ENCODE measurements at places on chromosomes 16 and 17.

DNA sequence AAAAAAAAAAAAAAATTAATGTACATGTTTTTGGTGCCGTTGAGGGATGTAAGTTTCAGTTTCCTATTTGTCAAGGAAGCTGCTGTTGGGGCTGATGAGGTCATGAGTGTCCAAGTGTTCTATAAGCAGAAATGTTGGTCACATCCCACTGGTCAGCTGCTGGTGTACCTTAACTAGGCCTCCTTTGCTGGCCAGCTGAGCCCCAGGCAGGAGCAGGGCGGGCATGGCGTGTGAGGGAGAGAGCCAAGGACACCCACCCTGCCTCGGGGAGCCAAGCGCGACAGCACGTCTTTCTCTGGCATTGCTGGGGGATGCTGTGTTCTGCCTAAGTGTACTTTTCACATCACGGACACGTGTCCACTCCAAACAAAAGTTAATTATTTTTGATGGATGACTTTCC is 108.1 kb upstream of the CDC42EP4 start:
- DNase-seq: no peak

GRCh38 chr16:89828870-89829629 is 775 bp downstream of the SPIRE2 start:
- no peak for DNase-seq

GRCh38 chr17:77645072-77646045 is 313.1 kb upstream of the TNRC6C start:
- DNase-seq: no peak

GRCh38 chr17:20930081-20930760 is 112.6 kb downstream of the USP22 start:
- no peak for DNase-seq

DNA sequence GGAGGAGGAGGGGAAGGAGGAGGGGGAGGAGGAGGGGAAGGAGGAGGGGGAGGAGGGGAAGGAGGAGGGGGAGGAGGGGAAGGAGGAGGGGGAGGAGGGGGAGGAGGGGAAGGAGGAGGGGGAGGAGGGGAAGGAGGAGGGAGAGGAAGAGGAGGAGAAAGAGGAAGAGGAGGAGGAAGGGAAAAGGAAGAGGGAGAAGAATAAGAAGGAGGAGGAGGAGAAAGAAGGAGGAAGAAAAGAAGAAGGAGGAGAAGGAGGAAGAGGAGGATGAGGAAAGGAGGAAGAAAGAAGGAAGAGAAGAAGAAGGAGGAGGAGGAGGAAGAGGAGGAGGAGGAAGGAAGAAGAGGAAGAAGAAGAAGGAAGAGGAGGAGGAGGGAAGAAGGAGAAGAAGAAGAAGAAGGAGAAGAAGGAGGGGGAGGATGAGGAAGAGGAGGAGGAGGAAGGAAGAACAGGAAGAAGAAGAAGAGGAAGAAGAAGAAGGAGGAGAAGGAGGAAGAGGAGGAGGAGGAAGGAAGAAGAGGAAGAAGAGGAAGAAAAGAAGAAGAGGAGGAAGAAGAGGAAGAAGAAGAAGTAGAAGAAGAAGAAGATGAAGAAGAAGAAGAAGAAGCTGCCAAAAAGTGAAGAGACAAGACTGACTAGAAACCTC is 103.8 kb downstream of the C16orf78 start:
- no peak for DNase-seq

DNA sequence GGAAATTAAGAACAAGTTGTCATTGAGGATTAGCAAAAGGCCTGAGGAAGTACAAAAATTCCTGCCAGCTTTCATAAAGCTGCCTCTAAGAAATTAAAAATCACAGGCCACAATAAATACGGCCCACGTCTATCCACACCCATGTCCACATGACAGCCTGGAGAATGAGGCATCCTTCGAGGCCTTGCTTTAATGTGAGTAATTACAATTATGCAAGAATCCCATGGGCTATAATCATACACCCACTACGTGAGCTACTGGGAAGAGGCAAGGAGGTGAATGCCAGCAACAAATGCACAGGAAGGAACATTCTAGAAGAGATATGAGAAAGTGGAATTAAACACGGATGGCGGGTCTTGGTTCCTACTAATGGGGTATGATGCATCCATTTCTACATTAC is 65.4 kb upstream of the ZFHX3 start:
- DNase-seq: no peak

- no peak for DNase-seq
Measured at GRCh38 chr17:59373882-59374495, 42.5 kb downstream of the YPEL2 start.

DNA sequence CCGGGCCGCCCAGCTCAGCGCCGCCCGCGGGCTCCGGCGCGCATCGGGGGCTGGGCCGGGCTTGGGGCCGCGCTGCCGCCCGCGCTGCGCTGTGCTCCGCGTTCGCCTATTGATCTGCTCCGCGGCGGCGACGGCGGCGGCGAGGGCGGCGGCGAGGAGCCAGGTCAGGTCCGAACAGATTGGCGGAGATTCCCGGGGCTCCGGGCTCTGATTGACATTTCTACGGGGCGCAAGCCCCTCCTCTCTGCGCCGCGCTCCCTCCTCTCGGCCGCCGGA is 559 bp downstream of the IRX3 start:
- no peak for DNase-seq

- peak; percentile 97 for DNase-seq
Measured at GRCh38 chr17:43839670-43840108, 6.7 kb upstream of the MPP3 start.

GRCh38 chr17:75319904-75320691 is 30.9 kb upstream of the SLC25A19 start:
- no peak for DNase-seq

- DNase-seq: no peak
Measured at GRCh38 chr17:51238255-51238887, 21.5 kb downstream of the MBTD1 start.

GRCh38 chr16:4556112-4556511 is at the start of gene C16orf96:
Gene C16orf96 (plus strand): TSS chr16:4556340. CDS start chr16:4556490, 150 bp downstream.
- no peak for DNase-seq

GRCh38 chr16:19400711-19401110 is 17.0 kb upstream of the TMC5 start:
- DNase-seq: no peak

- DNase-seq: no peak
Measured at GRCh38 chr16:66701026-66701425, 4.5 kb upstream of the CMTM4 start.

DNA sequence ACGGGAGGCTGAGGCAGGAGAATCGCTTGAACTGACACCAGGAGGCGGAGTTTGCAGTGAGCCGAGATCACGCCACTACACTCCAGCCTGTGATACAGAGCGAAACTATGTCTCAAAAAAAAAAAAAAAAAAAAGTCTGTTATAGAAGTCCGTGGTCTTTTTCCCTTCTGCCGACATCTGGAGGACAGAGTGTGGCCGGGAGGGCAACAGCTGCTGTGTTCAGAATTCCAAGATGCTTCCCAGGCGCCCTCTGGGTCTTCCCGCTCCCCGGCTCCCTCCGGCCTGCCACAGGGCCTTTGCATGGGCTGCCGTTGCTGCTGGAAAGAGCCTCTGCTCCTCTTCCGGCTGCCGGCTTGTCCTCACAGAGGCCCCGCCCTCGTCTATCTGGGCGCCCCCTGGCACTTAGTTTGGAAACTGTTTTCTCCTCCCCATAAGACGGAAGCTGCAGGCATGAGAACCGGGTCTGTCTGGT is 2.4 kb upstream of the CACNA1H start:
- DNase-seq: no peak

GRCh38 chr17:1047177-1047878 is 50.4 kb downstream of the TIMM22 start:
- no peak for DNase-seq

DNA sequence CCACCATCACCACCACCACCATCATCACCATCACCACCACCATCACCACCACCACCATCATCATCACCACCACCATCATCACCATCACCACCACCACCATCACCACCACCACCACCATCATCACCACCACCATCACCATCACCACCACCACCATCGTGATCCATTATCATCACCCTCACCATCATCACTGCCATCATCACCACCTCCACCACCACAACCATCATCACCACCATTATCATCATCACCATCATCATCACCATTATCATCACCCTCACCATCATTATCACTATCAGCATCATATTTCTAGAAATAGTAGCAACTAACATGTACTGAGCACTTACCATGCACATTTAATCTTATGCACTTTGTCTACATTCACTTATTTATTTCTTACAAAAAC is 94.9 kb downstream of the C16orf95 start:
- no peak for DNase-seq

Measured in NCI-H510A (cell line).